Upper lobe of right lung (tissue), 1 donor: ENCODE measurements at places on chromosomes 1 and 21.

- DNase-seq = no peak
Measured at GRCh38 chr1:168288311-168289052, 7.8 kb downstream of the TBX19 start.

DNA sequence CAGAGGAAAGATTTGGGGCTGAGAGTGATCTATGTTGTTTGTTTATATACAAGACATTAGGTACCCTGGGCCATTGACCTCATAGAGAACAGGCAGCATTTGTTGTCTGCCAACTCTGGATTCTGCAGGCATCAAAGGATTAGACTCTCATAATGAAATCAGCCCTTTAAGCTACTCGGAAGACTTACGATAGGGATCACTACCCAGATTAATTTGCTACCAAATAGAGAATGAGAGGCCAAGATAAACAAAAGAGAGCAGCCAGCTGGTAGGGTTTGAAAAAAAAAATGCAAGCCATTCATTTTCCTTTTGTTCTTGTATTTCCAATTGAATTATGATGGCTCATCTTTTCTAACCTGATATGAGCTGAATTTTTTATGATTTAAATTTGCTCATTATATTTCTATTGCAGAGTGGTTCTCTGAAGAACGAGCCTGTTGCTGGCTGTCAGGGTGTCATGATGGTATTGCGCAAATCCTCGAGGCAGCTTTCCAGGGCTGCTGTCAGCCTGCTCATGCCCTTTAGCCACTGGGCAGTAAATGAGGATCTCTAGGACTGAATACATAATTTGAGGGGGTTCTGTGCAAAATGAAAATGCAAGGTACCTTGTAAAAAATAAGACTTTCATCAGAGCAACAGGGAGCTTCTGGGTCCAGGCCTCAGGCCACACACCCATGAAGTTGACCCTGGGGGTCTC is 116.4 kb upstream of the KCNJ15 start:
- DNase-seq = peak; percentile 78

DNA sequence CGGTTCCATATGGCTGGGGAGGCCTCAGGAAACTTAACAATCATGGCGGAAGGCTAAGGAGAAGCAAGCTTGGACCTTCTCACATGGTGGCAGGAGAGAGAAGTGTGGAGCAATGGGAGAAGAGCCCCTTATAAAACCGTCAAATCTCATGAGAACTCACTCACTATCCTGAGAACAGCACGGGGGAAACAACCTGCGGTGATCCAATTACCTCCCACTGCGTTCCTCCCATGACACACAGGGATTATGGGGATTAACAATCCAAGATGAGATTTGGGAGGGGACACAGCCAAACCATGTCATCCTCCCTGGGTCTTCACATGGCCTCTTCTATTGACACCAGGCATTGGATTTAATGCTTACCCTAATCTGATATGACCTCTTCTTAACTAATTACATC is 455.1 kb upstream of the VAMP3 start:
- no peak for DNase-seq

DNA sequence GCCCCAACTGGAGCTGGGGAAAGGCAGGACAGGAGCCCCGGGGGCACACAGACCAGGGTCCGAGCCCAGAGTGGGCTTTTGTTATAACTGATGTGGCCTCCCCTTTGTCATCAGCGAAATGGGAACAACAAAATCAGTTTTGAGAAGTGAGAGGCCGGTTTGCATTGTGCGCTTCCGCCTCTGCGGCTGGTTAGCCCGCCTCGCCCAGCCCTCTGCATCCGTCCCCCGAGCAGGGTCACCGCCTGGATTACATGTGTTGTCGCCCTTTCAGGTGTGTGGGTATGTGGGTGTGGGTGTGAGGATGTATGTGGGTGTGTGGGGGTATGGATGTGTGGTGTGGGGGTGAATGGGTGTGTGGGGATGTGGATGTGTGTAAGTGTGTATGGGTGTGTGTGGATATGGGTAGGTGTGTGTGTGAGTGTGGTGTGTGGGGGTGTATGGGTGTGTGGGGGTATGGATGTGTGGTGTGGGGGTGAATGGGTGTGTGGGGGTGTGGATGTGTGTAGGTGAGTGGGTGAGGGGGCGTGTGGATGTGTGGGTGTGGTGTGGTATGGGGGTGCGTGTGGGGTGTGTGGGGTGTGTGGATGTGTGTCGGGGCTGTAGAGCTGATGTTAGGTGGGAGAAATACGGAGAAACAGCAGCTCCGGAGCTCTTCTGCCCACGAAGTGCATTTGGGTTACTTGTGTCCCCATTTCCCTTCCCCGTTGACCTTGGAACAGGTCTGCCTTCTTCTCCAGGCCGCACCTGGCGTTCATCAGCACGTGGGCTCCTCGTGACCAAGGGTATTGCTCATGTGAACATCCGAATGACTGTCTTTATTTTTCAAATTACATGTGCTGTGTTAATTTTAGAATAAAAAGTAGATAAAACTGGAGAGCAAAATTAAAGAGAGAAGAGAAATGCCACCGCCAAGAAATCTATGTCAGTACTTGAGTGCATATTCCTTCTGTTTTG is 67.6 kb downstream of the FHAD1 start:
- DNase-seq = no peak

DNA sequence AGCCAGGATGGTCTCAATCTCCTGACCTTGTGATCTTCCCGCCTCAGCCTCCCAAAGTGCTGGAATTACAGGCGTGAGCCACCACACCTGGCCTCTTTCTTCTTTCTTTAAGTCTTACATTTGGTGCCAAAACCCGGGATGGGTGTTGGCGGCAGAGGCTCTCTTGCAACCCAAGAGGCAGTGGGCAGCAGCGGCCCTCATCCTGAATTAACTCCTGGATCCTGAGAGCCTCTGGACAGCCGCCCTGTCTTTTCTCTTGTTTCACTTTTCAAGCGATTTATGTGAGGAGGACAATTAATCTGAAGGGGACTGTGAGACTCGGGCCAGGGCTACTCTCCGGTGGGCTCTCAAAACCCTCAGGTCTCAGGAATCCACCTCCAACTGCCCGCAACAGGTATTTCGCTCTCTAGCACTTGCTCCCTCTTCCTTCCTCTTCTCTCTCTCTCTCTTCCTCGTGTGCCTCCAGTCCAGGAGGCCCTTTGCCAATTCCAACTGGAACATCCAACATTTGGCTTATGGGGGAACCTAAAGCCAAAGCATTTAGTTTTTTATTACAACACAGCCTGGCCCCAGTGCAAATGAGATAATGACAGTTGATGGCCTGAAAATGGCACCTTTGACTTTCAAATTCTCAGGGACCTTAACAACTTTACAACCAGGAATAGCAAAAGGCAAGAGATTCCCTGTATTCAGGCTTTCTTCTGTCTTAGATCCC is 18.1 kb upstream of the SLC2A5 start:
- DNase-seq = no peak

- no peak for DNase-seq
Measured at GRCh38 chr1:119636491-119637089, 11.5 kb downstream of the ZNF697 start.

- DNase-seq = no peak
Measured at GRCh38 chr1:79472067-79472656, 465.6 kb upstream of the ADGRL4 start.

- DNase-seq = no peak
Measured at GRCh38 chr1:30596891-30597290, 126.5 kb downstream of the MATN1 start.

DNA sequence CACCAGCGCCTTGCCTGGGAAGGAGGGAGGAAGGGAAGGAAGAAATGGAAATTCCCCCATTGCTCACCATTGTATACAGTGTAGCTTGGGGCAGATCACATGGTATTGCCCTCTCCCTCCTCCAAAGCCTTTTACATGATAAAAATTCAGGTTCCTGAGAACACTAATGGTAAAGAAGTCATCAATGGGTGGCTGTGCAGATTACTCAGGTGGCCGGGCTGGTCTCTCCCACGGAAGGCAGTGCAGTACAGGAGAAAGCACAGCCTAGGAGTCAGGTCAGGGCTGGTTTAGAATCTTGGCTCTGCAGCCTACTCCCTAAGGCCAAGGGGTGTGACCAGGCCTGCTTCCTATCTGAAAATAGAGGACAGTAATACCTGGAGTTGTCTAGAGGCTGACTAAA is 107.9 kb downstream of the SUSD4 start:
- no peak for DNase-seq

DNA sequence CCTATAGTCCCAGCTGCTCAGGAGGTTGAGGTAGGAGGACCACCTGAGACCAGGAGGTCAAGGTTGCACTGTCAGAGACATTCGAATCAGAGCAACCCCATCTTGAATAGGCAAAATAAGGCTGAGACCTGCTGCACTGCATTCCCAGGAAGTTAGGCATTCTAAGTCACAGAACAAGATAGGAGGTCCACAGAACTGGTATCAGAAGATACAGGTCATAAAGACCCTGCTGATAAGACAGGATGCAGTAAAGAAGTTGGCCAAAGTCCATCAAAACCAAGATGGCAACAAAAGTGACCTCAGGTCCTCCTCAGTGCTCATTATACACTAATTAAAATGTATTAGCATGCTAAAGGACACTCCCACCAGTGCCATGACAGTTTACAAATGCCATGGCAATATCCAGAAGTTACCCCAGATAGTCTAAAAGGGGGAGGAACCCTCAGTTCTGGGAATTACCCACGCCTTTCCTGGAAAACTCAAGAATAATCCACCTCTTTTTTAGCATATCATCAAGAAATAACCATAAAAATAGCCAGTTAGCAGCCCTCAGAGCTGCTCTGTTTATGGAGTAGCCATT is 65.2 kb upstream of the KLHDC7A start:
- DNase-seq = no peak
